ENCODE measurements at places on chromosomes 1 and 21.
A peak's percentile ranks its signal among the peaks of the same experiment; 100 is the strongest.

GRCh38 chr1:10378081-10378841 is 20.6 kb upstream of the PGD start:
- DNase-seq, result no peak

- peak; percentile 75 for DNase-seq
These were observed 65.5 kb downstream of the UBE2U start for GRCh38 chr1:64268653-64269557.

- DNase-seq, result no peak
These were observed 71.1 kb upstream of the C8B start for GRCh38 chr1:57036641-57037579.

DNA sequence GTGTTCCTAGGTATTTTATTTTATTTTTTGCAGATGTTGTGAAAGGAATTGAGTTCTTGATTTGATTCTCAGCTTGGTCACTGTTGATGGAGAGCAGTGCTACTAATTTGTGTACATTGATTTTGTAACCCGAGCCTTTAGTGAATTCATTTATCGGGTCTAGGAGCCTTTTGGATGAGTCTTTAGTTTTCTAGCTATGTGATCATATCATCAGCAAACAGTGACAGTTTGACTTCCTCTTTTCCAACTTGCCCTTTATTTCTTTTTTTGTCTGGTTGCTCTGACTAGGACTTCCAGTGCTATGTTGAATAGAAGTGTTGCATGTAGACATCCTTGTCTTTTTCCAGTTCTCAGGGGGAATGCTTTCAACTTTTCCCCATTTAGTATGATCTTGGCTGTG is 138.9 kb downstream of the LHX8 start:
- no peak for DNase-seq

DNA sequence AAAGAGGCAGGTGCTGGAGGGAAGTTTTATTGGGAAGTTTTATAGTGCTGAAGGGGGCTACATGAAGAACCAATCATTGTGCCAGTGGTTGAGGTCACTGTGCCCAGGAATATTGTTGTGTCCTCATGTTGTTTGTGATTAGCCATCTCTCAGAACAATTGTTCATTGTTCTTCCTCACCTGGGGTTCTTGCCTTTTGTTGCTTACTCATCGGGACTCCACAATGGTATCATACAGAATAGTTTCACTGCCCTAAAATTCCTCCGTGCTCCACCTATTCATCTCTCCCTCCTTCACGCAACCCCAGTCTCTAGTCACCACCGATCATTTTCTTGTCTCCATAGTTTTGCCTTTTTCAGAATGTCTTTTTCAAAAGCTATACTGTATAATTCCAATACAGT is 38.9 kb upstream of the CDC14A start:
- no peak for DNase-seq

DNA sequence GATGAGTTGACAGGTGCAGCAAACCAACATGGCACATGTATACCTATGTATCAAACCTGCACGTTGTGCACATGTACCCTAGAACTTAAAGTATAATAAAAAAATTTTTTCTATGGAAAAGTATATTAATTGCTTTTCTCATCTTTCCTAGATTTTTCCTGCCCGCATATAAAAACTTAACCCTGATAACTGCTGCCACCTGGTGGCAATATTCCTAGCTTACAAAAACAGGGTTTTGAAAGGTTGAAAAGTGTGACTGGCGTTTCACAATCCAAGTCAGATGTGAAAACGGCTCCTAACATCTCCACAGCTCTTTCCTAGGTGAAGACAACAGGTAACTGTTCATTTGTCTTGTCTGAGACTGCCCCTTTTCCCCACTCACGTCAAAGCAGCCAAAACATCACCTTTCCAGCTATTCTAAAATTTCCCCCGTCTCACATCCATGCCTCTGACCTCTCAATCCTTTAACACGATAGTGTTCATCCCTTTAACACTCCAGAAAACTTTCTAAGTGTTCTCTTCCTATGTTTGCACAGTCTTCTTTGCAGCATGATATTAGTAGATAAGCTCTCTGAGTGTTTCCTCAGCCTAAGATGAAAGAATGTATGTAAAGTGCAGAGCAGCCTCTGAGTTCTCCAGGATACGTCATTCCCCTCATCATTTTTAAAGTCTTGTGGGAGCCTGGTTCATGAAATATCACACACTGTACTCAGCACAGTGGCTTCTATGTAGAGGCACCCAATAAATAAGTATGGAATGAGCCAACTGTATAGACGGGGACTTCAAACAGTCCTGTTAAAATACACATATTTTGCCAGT is 27.5 kb downstream of the OVGP1 start:
- DNase-seq, result peak; percentile 63

- no peak for DNase-seq
These were observed 11.1 kb downstream of the MTHFR start for GRCh38 chr1:11794446-11795237.

DNA sequence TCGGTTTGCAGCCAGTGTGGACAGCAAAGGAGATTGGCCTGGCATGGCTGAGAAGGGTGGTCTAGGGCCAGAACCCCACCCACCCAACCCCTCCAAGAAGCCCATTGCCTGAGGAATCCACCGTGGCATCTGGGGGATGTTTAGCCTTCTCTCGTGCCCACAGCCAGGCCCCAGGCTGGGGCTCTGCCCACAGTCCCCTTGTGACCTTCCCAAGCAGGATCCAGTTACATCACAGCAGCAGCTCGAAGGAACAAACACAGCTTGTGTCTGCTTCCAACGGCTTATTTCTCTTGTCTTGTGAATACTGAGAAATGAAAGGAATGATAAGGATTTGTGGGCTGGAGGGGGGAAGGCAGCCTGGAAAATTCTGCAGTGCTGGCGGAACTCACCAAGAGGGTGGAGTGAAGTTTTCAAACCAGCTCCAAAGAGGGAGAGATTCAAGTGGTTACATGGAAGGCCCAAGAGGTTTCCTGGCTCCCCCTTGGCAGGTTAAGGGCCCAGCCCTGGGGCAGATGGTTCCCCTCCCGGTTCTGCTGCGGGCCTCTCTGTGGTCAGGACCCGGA is 61.6 kb downstream of the DHRS3 start:
- DNase-seq, result peak; percentile 76

GRCh38 chr1:174337000-174337681 is 110.6 kb upstream of the GPR52 start:
- no peak for DNase-seq

DNA sequence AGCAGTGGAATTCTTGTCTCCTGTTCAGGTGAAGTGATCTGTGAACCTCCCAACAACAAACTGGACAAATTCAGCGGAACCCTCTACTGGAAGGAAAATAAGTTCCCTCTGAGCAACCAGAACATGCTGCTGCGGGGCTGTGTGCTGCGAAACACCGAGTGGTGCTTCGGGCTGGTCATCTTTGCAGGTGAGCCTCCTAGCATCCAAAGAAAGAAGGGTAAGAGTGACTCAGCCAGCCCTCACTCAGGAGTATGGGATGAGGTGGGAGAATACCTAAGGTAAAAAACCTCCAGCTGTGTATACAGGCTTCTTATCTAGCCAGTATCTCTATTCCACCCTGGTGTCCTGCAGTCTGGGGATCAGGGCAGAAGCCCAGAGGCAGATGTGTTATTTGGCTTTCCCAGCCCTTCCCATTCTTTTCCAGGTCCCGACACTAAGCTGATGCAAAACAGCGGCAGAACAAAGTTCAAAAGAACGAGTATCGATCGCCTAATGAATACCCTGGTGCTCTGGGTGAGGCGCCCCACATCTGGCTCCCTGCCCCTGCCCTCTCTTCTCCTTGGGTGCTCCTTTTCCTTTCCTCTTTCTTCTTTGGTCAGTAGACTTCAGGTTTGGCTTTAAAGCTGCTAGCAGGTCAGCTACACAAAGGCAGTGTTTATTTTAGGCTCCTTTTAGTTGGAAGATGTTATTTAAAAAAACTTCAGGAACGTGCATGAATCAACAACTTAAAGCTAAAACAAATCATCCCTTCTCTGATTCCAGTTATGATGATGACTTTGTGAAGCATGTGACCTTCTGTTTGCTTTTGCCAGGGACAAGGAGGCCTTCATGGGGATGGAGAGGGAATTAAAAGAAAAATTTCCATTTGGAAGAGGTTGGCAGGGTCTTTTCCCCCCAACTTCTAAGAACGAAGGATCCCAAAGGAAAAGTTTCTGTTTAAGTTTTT is 9.0 kb downstream of the ATP8B2 start:
- no peak for DNase-seq

GRCh38 chr1:169005776-169006175 is 100.7 kb upstream of the ATP1B1 start:
- no peak for DNase-seq
